ENCODE measurements at places on chromosomes 7 and 10.

- DNase-seq, result no peak
Measured at GRCh38 chr7:98244871-98245270, 7.2 kb downstream of the TECPR1 start.

DNA sequence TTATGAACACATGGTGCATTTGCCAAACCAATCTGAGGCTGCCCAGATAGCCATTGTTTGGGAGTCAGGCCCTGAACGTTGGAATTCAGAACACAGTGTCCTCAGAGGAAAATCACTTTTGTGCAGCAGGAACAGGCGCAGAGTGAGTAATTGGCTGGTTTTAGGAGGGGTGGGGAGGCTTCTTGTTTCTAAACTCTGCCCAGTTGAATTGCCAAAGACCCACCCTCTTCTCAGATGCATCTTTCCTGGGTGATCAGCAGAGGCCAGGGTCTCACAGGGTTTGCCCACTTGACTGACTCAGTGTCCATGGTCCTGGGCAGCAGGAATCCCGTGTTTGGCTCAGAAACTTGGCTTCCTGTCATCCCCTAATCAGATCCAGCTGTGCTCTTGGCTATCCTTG is 24.3 kb downstream of the PRLHR start:
- DNase-seq, result no peak

DNA sequence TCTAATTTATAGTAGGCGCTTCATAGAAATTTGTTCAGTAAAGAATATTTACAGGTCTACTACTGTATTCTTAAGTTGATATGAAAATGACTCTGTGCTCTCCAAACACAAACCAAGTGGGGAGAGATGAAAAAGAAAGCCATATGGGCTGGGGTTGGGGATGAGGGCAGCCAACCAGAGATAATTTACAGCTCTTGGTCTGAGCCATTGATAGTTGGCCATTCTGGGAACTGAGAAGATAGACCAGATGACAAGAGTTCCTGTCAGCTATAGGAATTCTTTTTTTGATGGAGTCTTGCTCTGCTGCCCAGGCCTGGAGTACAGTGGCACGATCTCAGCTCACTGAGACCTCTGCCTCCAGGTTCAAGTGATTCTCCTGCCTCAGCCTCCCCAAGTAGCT is 57.4 kb downstream of the LAMB4 start:
- no peak for DNase-seq

- DNase-seq, result no peak
Measured at GRCh38 chr10:97116462-97117162, 69.1 kb downstream of the SLIT1 start.

GRCh38 chr7:21766218-21766617 is 179.5 kb downstream of the CDCA7L start:
- no peak for DNase-seq

DNA sequence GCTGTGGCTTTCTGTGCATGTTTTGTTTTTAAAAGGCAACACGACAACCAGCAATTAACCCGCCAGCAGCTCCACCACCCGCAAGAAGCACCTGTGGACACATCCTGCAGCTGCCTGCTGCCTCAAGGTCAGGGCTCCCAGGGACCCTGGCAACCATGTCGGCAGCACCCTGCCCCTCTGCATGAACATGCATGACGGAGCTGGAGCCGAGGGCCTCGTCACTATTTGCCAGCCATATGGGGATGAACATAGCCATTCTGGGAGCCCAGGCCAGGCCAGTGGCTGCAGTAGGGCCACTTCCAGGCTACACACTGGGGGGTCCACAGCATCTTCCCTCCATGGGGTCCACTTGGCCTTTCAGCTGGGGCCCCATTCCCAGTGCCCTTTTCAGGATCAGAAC is 52.9 kb downstream of the CAMK2B start:
- DNase-seq, result no peak

DNA sequence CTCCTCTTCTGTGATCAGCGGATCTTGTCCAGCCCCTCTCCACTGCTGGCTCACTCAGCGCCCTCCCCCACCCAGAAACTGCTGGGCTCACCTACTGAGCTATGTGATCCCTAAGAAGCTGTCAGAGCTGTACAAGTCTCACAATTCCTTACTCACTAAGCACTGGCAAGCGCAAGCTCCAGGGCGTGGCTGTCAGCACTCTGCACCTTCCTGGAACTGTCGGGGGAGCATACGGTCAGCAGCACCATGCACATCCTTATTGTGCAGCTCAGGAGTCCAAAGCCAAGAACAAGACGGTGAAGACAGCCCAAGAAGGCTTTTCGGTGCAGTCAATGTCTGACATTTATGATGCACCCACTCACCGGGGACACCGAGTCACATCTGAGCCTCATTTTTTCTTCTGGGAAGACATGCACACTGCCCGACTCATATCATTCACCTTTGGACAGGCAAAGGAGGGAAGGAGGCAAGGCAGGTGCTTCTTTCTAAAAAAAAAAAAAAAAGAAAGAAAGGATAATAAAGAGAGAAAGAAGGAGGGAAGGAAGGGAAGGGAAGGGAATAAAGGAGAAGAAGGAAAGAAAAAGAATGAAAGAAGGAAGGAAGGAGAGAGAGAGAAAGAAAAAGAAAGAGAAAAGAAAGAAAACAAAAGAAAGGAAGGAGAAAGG is 56.3 kb downstream of the ASB13 start:
- no peak for DNase-seq

- no peak for DNase-seq
Measured at GRCh38 chr10:75358835-75359421, 42.6 kb downstream of the ZNF503 start.

DNA sequence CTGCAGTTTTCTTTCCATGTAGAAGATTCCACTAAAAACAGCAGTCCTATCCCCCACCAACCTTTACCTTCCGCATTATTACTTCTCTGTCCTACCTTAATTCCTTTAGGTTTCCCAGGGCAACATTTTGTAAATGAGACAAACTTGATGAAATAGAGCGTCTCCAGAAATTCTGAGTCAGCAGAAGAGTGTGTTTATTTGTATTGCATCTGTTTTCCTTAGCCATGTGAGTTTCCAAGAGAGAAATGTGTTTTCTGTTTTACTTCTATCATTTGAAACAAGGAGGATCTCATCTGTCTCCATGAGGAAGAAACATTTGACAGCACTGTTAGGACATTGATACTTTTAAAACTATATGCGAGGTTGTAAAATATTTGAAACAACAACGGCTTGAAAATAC is 244.2 kb upstream of the PLXDC2 start:
- DNase-seq, result no peak

DNA sequence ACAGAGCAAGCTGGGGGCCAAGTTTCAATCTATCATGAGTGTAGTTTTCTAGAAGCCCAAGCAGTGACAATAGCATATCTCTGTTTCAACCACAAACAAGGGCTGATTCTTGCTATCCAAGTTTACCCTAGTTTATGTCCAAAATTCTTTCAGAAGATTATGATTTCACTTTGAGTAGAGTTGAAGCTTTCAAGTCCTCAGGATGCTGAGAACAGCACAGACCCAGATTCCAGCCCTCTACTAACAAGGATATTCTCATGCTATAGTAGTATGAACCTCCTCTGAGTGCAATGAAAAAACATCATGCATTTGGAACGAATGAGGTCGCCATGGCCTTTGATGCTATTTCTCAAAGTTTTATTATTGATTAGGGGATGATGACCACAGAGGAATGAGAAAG is 344.1 kb upstream of the NPVF start:
- no peak for DNase-seq

- DNase-seq, result no peak
Measured at GRCh38 chr7:158847451-158847866, 8.9 kb upstream of the DYNC2I1 start.

GRCh38 chr10:78457804-78458482 is 424.3 kb downstream of the RPS24 start:
- no peak for DNase-seq

DNA sequence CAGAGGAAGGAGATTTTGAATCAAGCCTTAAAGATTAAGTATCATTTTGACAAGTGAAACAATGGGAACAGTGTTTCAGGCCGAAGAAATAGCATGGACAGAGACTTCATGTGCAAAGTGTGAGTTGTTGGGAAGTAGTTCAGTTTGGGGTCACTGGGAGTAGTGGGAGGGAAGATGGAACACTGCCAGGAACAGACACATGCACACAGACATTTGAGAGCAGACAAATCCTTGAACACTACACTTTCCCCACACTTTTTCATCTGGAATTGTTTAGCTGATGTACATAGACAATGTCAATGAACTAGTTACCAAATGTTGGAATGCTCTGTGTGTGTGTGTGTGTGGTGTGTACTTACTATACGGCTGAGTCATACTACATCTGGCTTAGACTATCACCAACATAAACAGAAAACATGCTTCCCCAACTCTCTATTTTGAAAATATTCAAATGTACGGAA is 52.4 kb upstream of the LRRC17 start:
- DNase-seq, result no peak

DNA sequence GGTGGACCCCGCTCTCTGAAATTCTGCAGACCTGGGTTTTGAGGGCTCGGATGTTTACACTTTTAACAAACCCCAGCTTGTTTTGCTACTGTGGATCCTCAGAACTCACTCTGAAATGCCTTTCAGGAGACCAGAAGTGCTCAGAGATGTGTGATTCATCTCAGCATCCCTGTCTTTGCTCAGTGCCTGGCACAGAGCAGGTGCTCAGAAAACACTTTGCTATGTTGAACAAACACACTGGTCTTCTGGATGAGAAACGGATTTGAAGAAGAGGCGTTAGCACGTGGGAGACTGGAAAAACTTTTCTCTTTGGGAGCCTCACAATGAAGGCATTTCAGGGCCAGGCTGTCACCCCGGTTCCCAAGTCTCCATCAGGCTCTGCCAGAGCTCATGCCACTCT is 53.3 kb downstream of the SH3PXD2A start:
- DNase-seq, result no peak

GRCh38 chr10:72883861-72884260 is 9.7 kb upstream of the OIT3 start:
- DNase-seq, result no peak

DNA sequence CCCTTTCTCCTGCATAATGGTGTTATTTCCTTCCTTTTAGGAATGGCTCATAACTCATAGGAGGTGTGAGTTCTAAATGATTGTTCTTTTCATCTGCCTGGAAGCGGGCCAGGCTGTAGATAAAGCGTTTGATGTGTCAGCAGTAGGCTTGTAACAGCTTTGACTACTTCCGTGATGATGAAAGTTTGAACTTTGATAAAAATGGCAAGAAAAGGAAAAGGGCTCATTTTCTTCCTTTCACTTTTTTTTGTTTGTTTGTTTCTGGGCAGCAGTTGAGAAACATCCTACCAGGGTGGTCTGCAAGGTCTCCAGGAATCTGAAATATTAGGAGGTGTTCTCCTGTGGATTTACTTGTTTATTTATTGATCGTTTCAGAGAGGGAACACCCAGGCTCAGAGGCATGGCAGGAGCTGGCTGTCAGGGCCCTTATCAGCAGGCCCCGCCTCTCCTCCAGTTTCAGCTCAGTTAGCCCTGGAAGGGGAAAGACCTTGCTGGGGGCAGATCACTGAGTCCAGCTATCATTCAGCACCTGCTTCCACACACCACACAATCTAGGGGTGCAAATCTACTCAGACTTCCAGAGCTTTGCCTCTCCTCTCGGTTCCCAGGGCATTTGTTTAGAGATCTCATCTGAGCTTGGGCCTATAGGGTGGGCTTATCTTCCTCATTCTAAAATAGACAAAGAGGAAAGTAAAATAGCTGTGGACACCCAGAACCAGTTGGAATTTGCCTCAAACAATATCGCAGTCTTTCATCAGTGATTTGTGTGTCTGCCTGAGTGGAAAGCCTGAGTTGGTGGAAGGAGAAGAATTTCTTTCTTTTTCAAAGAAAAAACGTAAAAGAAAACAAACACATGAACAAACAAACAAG is 130.9 kb downstream of the BMPER start:
- DNase-seq, result no peak

GRCh38 chr7:129925416-129926002 is 27.3 kb downstream of the UBE2H start:
- no peak for DNase-seq

- no peak for DNase-seq
Measured at GRCh38 chr7:12229046-12229445, 18.0 kb downstream of the TMEM106B start.

DNA sequence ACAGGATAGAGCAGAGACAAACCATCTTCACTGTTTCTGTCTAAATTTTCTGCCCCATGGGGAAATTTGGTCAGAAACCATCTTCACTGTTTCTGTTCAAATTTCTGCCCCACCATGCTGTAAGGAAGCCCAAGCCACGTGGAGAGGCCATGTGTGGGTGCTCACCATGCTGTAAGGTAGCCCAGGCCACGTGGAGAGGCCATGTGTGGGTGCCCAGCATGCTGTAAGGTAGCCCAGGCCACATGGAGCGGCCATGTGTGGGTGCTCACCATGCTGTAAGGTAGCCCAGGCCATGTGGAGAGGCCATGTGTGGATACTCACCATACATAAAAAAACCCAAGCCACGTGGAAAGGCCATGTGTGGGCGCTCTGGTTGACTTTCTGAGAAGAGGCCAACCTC is 1088.7 kb upstream of the AUTS2 start:
- DNase-seq, result no peak

GRCh38 chr10:88232029-88232895 is 350.9 kb downstream of the RNLS start:
- no peak for DNase-seq

DNA sequence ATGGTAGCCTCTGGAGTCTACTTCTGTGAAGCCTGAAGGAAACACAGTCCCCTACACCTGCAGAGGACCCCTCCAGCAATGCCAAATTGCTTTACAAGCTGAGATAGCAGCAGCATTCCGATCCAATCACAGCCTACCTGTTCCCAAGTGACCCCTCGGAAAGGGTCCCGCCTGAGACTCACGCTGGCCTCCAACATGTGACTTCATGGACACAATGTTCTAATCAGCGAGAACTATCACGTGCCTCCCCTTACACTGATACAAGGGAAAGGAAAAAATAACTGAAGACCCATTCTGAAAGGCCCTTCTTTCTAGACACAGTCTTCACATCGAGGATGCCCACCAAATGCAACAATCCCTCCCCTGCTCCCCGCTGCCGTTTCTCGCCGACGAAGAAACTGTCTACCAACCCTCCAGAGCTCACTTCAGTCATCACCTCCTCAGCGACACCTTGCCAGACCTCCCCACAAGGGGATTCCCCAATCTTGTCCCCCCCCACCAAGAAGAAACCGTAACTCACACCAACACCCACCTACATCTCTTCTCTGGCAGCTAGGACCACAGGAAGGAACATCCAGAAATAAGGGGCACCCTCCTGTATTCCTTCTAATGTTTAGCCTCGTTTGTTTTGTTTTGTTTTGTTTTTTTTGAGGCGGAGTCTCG is 1.8 kb downstream of the SNX8 start:
- DNase-seq, result no peak

DNA sequence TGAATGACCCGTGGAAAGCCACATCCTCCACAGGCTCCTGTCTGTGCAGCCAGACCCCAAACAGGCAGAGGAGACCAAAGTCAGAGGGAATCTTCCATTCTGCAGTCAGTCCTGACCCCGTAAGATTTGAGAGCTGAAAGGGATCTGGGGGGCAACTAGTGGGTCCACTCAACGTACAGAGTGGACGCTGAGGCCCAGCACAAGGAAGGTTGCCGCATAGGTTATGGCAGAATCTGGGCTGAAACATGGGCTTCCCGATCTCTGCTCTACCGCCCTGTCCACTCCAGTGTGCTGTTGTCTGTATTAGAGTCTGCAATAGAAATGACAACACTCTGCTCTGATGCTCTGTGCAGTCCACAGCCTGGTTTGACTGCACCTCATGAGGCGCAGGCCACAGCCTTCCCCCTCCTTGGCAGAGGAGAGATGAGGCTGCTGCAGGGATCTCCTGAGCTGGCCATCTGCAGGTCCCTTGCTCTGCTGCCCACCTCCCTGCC is 7.9 kb upstream of the ZNF22 start:
- no peak for DNase-seq

Data from activated CD4-positive, CD25-positive, alpha-beta regulatory T cell (primary cell).